AG04450 (cell line): ENCODE measurements at places on chromosomes 3 and 15.

DNA sequence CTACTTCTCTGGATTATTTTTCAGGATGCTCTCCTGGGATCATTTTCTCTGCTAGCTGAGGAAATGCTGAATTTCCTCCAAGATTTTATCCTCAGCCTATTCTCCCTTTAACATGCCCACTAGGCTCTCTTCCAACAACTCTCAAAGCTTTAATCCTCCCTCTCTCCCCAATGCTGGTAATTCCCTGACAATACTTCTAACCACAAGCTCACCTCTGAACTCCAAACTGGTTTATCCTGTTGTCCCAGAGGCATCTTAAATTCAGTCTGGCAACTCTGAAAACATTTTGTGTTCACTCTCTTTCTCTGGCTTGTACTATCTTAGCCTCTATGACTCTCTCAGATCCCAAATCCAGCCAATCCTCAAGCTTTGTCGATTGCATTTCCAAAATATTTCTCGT lies 490.3 kb downstream of the MECOM start:
- no peak for DNase-seq

- no peak for DNase-seq
Measured at GRCh38 chr3:132713977-132714727, 8.1 kb downstream of the NPHP3 start.

GRCh38 chr3:18215639-18216038 lies 209.5 kb downstream of the SATB1 start:
- DNase-seq: no peak

GRCh38 chr3:169604568-169604967 lies 58.9 kb downstream of the MECOM start:
- no peak for DNase-seq

- no peak for DNase-seq
Measured at GRCh38 chr3:134933997-134934396, 138.9 kb downstream of the EPHB1 start.

- peak; percentile 86 for DNase-seq
Measured at GRCh38 chr3:124558991-124559845, 171.0 kb upstream of the UMPS start.

GRCh38 chr3:101229681-101230080 lies 90.7 kb downstream of the IMPG2 start:
- DNase-seq: no peak

DNA sequence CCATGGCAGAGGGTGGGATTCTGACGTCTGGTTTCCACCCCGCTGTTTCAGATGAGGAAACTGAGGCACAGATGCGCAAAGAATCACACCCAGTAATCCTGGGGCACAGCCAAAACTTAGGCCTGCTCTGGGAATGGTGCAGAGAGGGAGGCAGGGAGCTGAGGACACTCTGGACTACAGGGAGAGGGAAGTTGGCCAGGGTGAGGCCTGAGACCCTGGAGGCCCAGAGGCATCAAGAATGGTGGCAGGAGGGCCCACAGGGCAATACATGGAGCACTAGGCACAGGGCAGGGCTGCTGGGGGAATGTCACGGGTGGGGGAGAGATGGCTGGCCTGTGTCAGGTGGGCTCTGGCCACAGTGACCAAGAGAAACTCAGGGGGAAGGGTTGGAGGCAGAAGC lies 63.6 kb downstream of the TLE3 start:
- DNase-seq: no peak

GRCh38 chr15:92100301-92100700 lies 246.8 kb downstream of the SLCO3A1 start:
- DNase-seq: no peak

DNA sequence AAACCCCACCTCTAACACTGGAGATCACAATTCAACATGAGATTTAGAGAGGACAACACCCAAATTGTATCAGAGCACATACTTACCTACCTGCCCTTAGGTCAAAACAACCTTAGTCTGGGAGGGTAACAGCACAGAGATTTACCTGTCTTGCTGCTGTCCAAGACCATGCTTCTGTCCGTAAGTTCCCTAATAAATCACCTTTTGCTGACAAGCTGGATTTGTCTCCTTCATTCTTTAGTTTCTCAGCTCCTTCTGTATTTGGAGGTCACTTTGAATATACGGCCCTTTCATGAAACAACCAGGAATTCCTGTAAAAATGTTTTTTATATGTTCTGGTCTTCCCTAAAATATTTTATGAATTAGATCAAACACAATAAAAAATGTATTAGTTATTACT lies 1.6 kb upstream of the ABHD5 start:
- DNase-seq: no peak

DNA sequence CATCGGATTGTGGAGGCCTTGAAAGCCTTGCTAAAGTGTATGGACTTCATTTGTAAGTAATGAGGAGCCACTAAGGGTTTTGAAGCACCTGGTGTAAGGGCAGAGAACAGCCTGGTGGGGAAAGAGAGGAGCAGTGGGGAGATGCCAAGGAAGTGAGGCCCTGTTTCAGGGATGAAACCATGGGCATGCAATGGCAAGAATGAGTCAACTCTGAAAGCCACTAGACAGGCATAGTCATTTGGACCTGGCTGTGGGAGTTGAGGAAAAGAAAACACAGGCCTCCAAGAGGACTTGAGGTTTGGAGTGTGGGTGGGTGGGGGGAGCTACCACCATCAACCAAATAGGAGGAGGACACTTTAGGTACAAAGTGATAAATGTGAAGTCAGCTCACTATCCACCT lies 7.6 kb downstream of the XCR1 start:
- DNase-seq: no peak

DNA sequence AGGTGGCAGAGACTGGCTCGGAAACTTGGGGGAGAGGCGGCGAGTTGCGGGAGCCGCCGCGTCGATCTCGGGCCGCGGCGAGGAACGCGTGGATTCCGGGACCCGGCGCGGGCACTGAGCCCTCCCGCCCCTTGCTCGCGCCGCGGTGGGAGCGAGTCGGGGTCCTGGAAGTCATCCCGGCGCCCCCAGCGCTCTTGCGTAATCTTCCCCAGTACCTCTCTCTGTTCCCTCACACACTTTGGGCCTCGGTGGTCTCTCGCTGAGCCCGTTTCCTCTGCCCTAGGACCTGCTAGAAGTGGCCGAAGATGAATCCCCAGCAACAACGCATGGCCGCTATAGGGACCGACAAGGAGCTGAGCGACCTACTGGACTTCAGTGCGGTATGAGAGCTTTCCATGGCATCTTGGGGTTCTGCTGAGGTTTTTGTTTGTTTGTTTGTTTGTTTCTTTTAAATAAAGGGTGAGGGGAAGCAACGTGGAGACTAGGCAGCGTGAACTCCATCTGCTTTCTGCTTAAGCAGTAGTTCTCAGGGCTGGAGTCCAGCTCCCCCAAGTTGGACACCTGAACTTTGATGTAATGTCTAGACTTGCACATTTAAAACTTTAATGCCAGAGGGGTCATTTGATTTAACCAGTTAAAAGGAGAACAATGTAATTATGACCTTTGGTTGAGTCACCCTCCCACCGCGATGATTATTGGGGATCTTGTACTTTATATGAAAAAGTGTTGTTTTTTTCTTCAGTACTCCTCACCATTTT lies 1.3 kb downstream of the TCF12 start:
- no peak for DNase-seq

- no peak for DNase-seq
Measured at GRCh38 chr15:94610069-94610468, 378.7 kb downstream of the MCTP2 start.

DNA sequence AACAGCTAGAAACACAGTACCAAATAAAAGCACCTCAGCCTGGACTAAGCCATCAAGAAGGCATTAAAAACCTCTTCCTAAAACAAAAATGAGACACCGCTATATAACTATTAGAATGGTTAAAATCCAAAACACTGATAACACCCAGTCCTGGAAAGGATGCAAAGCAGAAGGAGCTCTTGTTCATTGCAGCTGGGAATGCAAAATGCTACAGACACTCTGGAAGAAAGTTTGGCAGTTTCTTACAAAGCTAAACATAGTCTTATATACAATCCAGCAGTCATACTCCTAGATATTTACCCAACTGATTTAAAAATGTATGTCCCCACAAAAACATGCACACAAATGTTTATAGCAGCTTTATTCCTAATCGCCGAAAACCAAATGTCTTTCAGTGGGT lies 35.7 kb downstream of the CHSY1 start:
- DNase-seq: no peak

DNA sequence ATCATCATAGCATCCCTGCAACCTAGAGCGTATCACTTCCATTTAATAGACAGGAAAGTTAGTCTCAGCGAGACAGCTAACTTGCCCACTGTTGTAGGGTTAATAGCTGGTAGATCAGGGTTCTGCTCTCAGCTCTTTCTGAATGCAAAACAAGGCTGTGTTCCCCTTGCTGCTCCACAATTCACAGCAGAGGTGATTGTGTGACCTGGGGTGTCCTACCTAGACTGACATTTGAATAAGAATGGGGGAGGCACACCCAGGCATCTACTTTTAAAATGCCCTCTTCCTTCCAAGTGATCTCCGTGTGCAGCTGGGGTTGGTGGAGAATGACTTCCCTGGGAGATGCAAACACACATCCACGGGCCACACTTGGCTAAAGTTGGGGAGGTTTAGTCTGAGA lies 43.0 kb upstream of the CACNA2D3 start:
- DNase-seq: no peak

DNA sequence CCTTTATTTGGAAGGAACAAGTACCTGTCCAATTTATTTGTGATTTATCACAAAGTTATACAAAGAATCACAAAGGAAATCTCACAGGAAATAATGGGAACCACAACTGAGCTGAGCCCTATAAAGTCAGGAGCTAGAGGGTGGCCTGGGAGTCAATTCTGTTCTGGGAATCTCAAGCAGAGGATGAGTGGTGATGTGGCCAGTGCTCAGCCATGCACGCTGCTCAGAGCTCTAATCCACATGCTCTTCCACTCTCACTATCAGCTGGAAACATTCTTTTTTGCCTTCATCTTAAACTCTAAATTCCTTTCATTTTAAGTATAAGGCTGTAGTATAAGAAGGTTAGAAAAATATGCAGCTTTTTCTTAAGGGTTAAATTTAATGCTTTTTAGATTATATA lies 36.6 kb downstream of the UACA start:
- no peak for DNase-seq

GRCh38 chr3:63654211-63654610 lies 1.7 kb downstream of the SNTN start:
- DNase-seq: no peak

GRCh38 chr15:72155003-72155621 lies 36.9 kb downstream of the SENP8 start:
- DNase-seq: no peak

- DNase-seq: no peak
Measured at GRCh38 chr3:124935264-124935663, 713 bp upstream of the MUC13 start.

- no peak for DNase-seq
Measured at GRCh38 chr3:123067689-123068600, 1.1 kb downstream of the PDIA5 start.

DNA sequence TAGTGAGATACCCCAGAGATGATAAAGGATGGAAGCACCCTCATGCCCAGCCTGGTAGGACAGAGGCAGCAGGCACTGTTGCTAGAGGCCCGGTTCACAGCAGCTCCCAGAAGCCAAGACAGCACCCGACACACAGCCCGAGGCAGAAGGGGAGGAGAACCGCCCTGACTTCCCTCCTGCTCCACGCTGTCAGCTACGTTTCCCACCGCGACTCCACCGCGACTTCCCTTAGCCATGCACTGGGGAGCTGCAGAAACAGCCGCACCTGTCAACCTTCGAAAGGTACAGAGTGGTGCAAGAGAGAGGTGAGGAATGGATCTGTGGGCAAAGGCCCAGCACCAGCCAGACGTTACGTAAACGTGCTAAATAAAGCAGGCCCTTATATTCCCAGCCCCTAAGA lies 529.2 kb downstream of the GABRG3 start:
- no peak for DNase-seq

- no peak for DNase-seq
Measured at GRCh38 chr3:31980530-31981205, 394 bp downstream of the OSBPL10 start.
